Thoracic aorta (tissue), 2 donors: ENCODE measurements at places on chromosomes 3 and 15.

GRCh38 chr3:115553796-115554486 is 69.4 kb upstream of the GAP43 start:
- no peak for DNase-seq

DNA sequence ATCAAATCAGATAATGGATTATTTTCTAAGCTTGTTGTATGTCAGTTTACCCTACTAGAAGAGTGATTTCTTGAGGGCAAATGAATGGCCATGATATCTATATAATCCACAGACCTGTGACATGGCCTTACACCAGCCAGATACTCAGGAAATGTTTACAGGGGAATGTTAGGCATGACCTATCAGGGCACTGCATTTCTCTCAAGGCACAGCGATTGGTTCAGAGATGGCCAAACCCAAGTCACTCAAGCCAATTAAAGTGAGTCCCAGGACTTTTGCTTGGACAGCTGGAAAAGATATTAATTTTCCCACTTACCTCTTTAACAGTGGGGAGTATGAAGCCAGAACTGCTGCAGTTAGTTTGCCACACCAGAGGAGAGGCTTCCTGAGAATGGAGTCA is 28.7 kb upstream of the GATA2 start:
- no peak for DNase-seq

GRCh38 chr3:62653796-62654195 is 221.4 kb downstream of the CADPS start:
- no peak for DNase-seq

DNA sequence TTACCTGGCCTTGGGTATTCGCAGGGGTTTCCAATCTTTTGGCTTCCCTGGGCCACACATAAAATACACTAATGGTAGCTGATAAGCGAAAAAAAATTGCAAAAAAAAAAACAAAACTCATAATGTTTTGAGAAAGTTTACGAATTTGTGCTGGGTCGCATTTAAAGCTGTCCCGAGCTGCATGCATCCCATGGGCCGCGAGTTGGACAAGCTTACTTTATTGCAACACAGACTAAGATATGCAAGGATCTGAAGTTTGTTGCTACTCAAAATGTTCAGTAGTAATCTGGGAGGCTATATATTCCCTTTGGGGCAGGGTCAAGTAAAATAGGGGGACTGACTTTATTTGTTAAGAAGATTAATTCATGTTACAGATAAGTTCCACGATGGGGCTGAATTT is 247.9 kb downstream of the CD47 start:
- DNase-seq: no peak

- no peak for DNase-seq
Measured at GRCh38 chr3:21898316-21898715, 147.3 kb upstream of the ZNF385D start.

- DNase-seq: no peak
Measured at GRCh38 chr3:9747267-9747666, 2.5 kb upstream of the OGG1 start.
